CD4-positive, alpha-beta T cell treated with Interleukin-6 at 100 ng/mL for 8 hours (primary cell): ENCODE measurements at places on chromosomes 3 and 15.

- no peak for DNase-seq
These were observed 792 bp downstream of the TPRA1 start for GRCh38 chr3:127589600-127590281.

DNA sequence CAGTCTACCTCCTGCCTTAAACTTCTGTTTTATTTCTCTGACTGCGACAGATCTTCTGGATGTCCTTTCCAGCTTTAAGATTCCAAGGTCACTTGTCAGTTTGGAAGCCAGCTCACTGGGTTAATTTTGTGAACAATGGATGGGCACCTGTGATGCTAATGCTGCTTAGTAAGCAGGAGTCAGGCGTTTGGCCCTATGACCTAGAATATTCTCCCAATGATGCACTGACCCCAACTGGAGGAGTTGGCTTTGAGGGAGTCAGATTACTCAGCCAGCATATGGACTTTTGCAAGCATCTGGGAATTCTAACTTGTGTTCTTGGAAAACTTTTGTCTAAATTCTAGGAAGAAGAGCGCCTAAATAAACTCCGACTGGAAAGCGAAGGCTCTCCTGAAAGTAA lies 28.1 kb downstream of the HACD3 start:
- DNase-seq: no peak

- no peak for DNase-seq
These were observed 582.5 kb downstream of the PLOD2 start for GRCh38 chr3:145578471-145578870.

- DNase-seq: no peak
These were observed 36.9 kb downstream of the GPR171 start for GRCh38 chr3:151166161-151166560.

DNA sequence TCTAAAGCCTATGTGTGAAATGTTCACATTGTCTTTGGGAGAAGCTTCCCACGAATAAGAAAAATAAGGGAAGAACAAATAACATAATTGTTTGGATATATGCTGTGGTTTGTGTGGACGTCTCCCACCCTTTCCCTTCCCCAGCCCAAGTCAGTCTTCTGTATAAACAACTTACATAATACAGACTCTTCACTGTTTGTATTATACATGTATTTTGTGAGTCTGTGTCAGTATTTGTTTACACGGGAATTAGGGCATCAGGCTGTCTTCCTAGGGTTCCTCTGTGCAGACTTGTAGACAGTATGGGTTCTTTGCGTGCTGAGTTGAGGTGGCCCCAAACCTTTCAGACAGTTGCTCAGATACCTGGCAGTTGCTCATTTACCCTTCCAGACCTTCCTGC lies 103.4 kb downstream of the IGF1R start:
- DNase-seq: no peak

DNA sequence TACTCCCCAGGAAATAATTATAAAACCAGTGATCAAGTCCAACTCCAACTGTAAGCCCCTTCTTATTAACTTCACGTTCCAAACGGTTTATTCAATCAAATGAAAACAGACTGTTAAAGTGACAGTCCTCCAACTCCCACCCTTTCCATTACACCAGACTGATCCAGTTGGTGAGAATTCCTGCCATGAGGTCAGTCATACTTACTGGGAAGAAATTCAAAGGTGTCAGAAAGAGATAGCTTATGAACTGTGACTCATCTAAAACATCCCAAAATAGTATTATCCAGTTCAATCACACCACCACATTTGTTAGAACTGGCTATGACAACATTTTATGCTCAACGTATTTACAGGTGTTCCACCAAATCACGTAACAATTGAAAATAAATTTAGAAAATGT lies 19.5 kb downstream of the SMARCC1 start:
- no peak for DNase-seq

GRCh38 chr3:25423780-25424588 lies 4.1 kb upstream of the RARB start:
- no peak for DNase-seq

DNA sequence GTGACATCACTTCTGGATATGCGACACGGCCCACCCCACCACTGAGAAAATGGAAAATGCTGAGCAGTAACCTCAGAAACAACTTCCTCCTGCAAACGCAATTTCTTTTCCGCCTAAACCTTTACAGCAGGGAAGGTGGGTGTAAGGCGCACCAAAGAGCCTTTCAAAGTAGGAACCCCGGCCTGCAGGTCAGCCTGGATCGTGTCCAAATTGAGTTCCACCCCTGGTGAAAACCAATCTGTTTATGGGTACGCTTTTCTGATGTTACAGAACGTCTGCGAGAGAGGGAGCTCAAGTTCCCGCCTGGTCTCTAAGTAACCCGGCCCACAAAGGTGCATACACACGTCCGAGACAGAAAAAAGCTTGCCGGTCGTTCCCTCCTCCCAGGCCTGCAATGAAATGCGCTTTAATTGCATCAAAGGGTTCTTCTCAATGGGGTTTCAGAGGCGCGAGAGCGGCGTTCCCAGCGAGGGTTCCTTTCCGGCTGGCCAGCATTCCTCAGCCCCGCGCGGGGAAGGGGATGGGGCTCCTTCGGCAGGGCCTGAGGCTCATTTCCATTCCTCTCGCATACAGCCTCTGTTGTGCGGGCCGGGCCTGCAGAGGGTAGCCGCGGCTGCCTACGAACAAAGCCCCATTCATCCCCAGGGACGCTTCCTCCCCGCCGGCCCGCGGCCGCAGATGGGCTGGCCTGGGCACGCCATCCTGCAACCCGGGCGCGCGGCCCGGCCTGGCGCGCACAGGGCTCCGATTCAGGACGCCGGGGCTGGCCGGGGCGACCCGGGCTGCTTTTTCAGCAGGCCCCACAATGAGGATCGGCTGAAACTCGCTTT lies 138.1 kb downstream of the TMCO5A start:
- no peak for DNase-seq

GRCh38 chr3:108300103-108300849 lies 3.9 kb downstream of the HHLA2 start:
- DNase-seq: no peak

DNA sequence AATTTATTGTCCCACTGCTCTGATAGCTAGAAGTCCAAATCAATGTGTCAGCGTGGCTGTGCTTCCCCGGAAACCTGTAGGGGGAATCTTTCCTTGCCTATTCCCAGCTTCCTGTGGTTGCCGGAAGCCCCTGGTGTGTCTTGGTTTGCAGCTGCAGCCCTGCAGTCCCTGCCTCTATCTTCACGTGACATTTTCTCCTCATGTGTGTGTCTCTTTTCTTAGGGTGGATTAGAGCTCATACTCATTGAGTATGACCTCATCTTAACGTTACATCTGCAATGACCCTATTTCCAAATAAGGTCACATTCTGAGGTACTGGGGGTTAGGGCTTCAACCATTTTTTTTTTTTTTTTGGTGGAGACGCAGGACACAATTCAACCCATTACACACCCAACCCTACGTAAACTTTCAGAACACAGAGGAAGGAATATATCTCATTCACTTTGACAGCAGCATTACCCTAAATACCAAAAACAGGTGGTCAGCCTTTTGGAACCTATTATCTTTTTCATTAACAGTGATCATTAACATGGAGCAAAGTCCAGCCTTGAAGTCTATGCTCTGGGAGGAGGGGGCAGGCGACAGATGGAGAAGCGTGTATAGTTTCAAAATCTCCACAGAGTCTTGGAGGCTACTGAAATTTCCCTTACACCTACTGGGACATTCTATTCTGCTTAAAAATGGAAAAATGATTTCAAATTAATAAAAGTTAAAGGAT lies 88.6 kb downstream of the RYK start:
- DNase-seq: no peak

- DNase-seq: no peak
These were observed 133.8 kb upstream of the IQSEC1 start for GRCh38 chr3:13206799-13207577.

DNA sequence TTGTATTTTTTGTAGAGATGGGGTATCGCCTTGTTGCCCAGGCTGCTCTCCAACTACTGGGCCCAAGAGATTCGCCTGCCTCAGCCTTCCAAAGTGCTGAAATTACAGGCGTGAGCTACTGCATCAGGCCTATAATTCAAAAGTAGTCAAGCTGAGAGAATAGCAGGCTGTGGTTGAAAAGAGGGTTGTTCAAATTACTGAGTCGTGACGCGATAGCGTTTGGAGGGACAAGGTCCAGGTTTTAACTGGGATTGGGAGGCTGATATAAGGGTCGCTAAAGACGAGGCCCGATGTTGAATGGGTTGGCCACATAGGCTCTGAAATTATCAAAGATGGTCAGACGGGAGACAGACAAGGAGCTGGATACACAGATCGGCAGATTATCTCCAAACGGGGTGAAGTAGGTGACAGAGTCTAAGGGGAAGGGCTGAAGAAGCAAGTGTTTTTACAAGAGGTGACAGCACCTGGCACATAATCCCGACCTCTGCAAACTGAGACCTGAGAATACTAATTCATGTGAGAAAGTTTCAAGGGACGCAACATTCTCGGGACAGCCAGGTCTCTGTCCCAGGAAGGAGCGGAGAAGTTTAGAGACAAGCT lies 759 bp upstream of the ARID3B start:
- DNase-seq: no peak

DNA sequence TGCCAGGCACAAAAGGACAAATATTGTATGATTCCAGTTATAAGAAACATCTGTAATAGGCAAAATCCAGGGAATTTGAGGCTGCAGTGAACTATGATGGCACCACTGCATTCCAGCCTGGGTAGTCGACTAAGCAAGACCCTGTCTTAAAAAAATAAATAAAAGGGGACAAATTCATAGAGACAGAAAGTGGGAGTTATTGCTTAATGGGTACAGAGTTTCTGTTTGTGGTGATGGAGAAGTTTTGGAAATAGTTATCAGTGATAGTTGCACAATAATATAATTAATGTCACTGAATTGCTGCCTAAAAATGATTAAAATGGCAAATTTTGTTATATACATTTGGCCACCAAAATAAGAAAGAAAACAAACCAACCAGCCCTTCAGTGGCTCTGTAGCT lies 27.6 kb upstream of the CNBP start:
- DNase-seq: no peak

GRCh38 chr3:46442576-46443530 lies 21.9 kb downstream of the LTF start:
- no peak for DNase-seq

DNA sequence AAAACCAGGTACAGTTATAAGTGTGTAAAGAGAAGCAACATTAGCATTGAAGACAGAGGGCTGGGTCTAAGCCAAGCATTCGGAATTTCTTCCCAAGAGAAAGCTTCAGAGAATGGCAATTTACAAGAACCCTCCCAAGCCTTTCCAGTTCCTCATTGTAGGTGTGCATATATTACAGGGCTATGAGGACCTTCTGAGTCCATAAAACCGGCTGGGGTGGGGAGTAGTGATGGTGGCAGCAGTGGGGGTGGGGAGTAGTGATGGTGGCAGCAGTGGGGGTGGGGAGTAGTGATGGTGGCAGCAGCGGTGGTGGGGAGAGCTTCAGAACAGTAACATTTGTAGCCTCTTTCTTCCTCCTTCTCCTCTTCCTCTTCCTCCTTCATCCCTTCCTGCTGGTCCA lies 368.7 kb upstream of the UMPS start:
- DNase-seq: no peak

- DNase-seq: no peak
These were observed 163.6 kb downstream of the OSBPL10 start for GRCh38 chr3:31817411-31817966.

DNA sequence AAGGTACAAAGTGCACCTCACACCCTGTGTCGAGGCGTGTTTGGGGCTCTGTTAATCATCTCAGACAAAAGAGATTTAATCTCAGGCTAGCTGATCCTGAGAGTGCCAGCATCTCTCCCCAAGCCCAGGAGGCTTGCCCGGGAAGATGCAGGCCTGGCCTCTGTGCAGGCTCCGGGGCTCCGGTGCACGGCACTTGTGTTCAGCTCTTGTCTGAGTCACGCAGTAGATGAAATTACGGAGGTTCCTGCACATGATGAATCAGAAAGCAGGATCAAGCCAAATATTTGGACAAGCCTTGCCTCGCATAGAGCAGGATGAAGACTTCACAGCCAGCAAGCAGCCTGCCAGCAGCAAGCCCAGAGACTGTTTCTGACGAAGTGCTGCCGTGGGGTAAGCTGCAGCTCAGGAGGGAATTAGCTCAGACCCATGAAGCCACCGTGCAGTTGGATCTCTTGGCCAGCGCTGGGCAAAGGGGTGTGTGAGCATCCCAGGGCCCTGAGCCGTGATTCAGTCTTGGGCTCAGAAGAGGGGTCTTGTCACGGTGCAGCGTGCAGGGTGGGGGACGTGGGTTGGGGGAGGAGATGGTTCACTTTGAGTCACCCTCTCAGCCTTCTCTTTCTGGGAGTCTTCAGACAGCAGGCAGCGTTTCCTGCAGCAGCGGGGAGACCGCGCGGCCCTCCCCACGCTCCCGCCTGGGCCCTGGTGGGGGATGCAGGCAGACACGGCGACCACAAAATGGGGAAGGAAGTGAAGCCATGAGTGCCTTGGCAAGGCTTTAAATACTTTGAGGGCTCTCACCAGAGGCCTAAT lies 89.2 kb upstream of the MEF2A start:
- DNase-seq: peak; percentile 42
